ENCODE measurements at places on chromosomes 13 and 19. TPM values are rescaled to one million over a fixed set of nuclear protein-coding genes. Genes with fewer than 3 reads are reported as not detected.

DNA sequence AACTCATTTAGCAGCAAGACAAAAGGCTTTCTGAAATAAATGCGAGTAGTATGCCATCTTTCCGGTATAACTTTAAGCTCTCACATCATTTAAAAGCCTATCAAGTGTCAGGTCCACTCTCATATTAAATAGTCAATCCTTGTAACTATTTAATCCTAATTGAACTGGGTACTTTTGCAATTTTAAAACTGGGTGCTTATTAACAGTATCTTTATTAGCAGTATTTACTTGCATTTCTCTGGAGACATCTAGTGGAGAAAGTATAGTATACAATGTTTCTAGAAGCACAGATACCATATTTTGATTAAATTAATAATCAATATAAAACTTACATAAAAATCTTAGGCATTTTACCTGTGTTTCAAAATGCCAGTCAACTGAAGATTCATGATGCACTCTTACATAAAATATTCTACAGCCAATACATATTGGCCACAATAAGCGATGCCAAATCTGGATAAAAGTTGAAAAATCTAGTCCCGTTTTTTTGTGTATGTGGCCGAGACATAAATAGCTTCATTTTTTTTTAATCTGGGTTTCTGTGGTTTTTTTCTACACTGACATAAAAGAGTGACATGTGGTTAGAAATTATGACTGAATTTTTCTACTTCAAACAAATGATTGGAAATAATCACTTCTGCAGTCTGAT is 4.3 kb upstream of the POSTN start:
- H3K27me3 ChIP-seq = no peaks in the 10 kb centered on the region
- no peaks in the 10 kb centered on the region for H3K4me1 ChIP-seq
- no peak overlapping the region for H3K27ac ChIP-seq

DNA sequence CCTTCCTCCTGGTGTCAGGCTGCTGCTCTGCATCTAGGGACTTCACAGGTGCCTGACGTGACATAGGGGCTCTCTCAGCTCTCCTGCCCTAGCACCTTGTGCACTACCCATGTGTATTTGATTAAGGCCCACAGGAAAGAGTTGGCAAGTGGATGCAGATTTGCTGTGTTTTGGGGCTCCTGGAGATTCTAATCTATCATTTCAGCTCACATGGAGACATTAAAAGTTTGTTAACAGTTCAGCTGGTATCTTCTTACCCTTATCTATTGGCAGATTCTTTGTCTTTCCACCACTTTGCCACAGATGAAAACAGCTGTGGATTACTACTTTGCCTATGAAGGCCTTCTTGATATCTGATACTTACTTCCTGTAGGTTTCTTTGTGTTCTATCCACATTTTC is 41.9 kb downstream of the WASF3 start:
- H3K36me3 ChIP-seq = no peaks in the 10 kb centered on the region
- peaks cover 19% of the 10 kb centered on the region for H3K4me1 ChIP-seq
- no peaks in the 10 kb centered on the region for H3K27me3 ChIP-seq

- no peak overlapping the region for H3K27ac ChIP-seq
- no peaks in the 10 kb centered on the region for H3K36me3 ChIP-seq
- H3K4me3 ChIP-seq = no peak overlapping the region
- no peaks in the 10 kb centered on the region for H3K4me1 ChIP-seq
Measured at GRCh38 chr13:52713894-52714293, 25.7 kb downstream of the CNMD start.

GRCh38 chr19:48480558-48481500 is 11.7 kb downstream of the CYTH2 start:
- peak overlapping the region; percentile 81 for H3K27ac ChIP-seq
- peak overlapping the region; percentile 51 for H3K4me3 ChIP-seq
- H3K36me3 ChIP-seq = no peaks in the 10 kb centered on the region
- H3K27me3 ChIP-seq = no peaks in the 10 kb centered on the region
- no peak for DNase-seq

DNA sequence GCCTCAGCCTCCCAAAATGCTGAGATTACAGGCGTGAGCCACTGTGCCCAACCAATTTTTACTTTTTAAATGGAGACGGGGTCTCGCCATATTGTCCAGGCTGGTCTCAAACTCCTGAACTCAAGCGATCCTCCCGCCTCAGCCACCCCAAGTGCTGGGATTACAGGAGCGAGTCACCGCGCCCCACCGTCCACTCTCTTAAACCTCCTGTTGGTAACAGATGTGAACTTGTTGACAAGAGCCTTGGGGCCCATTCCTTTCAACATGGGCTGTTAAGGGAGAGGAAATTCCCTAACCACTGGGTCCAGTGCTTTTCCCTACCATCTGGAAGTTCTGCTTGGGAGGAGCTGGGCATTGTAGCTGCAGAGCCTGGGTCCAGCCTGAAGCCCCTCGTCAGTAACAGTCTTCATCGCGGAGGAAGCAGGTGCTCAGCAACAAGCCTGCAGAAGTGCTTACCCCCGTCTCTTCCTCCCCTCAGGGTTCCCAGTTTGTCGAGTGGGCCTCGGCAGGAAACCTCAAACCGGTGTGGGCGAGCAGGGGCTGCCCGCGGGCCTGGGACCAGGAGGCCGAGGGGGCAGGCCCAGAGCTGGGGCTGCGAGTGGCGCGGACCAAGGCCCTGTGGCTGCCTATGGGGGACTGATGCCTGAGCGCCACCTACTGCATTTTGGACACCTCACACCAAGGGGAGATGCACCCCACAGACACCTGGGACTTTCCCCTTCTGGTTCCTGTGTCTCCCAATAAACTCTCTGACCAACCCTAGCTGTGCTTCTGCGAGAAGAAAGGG is 4.0 kb upstream of the FLT3LG start:
- no peaks in the 10 kb centered on the region for H3K36me3 ChIP-seq
- H3K4me1 ChIP-seq = peaks cover 21% of the 10 kb centered on the region
- no peak for DNase-seq
- H3K27ac ChIP-seq = peak overlapping the region; percentile 82
- no peaks in the 10 kb centered on the region for H3K27me3 ChIP-seq
- H3K4me3 ChIP-seq = no peak overlapping the region

NANOS3 gene
- total RNA-seq = not detected

SIAH3 gene
- not detected for total RNA-seq

- no peak for DNase-seq
- no peak overlapping the region for H3K4me3 ChIP-seq
- no peaks in the 10 kb centered on the region for H3K36me3 ChIP-seq
- H3K27me3 ChIP-seq = no peaks in the 10 kb centered on the region
- no peak overlapping the region for H3K27ac ChIP-seq
Measured at GRCh38 chr13:102351521-102351920, 50.3 kb downstream of the FGF14 start.

COL5A3 gene
- 65.4 TPM for total RNA-seq

GRCh38 chr13:87810391-87810801 is 139.2 kb downstream of the SLITRK5 start:
- no peak overlapping the region for H3K4me3 ChIP-seq
- no peak for DNase-seq
- no peaks in the 10 kb centered on the region for H3K27me3 ChIP-seq
- no peaks in the 10 kb centered on the region for H3K36me3 ChIP-seq

ZNF681 gene
- 4.6 TPM for total RNA-seq

DNA sequence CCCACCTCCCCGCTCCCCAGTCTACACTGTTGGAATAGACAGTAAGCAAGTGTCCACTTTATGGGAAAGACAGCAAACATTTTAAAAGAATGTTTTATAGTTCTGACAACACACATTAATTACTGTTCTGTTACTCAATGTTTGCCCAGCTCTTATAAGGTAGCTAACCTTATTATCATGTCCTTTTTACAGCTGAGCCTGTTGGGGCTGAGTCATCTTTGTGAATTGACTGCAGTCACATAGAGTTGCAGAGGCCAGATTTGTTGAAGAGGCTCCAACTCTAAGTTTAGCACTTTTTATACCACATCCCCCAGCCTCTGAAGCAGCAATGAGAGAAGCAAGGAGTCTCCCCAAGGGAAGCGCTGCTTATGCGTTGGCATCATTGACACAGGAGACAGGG is 76.2 kb downstream of the C13orf42 start:
- H3K4me3 ChIP-seq = no peak overlapping the region
- DNase-seq = no peak
- H3K36me3 ChIP-seq = no peaks in the 10 kb centered on the region
- H3K4me1 ChIP-seq = no peaks in the 10 kb centered on the region
- H3K27ac ChIP-seq = no peak overlapping the region

GRCh38 chr13:83281654-83282053 is 600.6 kb downstream of the SLITRK1 start:
- H3K27me3 ChIP-seq = no peaks in the 10 kb centered on the region
- no peak for DNase-seq
- H3K36me3 ChIP-seq = no peaks in the 10 kb centered on the region
- no peak overlapping the region for H3K4me3 ChIP-seq
- no peaks in the 10 kb centered on the region for H3K4me1 ChIP-seq
- H3K27ac ChIP-seq = no peak overlapping the region

DNA sequence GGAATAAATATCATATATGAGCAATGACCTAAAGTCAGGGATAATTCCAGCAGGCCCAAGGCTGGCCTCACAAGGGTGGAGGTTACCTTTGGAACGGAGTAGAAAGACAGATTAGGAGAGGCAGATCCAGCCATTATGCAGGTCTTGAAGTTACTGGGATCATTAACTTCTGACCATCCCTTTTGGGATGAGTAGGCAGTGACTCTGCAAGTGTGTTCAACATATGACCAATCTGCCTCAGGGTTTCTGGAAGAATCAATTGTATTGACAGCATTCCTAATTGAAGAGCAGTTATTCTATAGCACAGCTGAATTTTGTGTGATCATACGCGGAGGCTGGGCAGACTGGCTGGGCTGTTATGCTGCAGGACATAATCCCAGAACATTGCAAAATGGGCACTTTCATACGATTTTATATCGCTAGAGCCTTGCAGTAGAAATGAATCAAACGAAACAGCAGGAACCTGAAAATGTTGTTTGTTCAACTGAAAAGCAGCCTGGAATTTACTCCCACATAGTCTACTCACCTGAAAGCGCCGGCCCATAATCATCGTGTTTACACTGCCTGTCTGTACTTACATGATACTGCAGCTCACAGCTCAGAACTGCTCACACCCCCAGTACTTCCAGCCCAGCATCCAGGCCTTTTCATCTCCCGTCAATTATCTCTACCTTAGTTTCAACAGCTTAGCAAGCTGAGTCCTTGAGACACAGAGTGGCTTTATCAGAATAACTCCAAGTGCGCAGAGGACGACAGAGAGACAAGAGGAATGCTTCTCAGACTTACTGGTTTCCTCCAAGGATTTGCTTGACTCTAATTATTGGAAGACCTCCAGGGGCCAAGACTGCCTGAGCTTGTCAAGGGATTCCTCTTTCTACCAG is 556.1 kb downstream of the EFNB2 start:
- H3K4me1 ChIP-seq = no peaks in the 10 kb centered on the region
- no peaks in the 10 kb centered on the region for H3K27me3 ChIP-seq
- no peaks in the 10 kb centered on the region for H3K36me3 ChIP-seq

DNA sequence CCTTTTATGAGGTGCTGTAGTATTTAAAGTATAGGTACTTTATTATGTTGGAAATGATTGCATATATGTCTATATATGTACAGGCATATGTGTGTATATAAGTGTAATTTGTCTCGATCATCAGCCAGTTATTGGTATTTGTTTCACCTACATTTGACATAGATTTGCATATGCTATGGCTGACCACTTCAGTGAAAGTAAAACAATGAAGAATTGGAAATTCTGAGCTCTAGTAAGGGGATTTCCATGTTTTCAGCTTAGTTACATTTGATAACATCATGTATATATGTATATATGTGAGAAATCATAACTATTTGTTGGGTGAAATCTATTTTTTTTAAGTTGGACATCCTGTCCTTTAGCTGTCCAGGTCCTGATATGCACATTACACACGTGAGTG is 1303.9 kb downstream of the EFNB2 start:
- H3K27ac ChIP-seq = no peak overlapping the region
- H3K4me3 ChIP-seq = no peak overlapping the region
- no peaks in the 10 kb centered on the region for H3K27me3 ChIP-seq
- DNase-seq = no peak

DNA sequence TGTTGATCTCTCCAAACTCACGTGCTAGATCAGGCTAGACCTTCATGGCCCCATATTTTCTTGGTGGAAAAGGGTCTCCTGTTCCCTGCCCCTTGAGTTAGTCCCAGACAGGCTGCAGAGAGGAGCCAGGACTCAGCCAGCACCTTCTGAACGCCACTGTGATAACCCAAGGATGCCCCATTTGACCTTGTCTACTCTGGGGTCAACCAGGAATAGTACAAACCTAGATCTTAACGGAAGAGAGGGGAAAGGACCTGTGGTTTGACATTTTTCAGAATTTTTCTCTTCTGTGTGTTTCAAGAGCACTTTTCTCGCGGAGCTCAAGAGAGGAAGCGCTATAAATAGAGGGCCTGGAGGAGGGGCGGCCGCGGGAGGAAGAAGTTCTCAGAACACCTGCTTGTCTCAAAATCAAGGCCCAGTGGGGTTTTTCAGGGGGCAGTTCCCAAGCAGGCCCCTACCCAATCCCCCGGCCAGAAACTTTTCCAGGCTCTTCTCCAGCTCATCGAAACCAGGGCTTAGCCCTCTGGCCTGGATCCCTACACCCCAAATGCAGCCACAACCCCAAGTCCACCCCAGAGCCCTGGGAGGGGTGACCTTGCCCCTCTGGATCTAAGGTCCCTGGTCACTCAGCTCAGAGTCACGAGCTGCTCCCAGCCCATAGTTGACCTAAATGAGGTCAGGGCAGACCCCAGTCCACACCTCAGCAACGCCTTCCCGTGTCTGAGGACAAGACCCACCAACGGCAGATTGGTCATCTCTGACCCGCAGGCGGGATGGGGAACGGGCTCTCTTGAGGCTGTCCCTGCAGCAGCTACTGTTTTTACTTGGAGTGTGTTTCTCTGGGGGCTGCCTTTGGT is 75.6 kb upstream of the TM9SF2 start:
- no peaks in the 10 kb centered on the region for H3K36me3 ChIP-seq
- no peak overlapping the region for H3K4me3 ChIP-seq
- no peak overlapping the region for H3K27ac ChIP-seq

GRCh38 chr19:1777149-1777548 is 23.8 kb downstream of the ONECUT3 start:
- no peaks in the 10 kb centered on the region for H3K4me1 ChIP-seq
- peaks cover 96% of the 10 kb centered on the region for H3K27me3 ChIP-seq
- no peaks in the 10 kb centered on the region for H3K36me3 ChIP-seq
- no peak overlapping the region for H3K4me3 ChIP-seq

GRCh38 chr19:28489126-28489660 is 723.8 kb downstream of the UQCRFS1 start:
- H3K4me3 ChIP-seq = no peak overlapping the region
- H3K27ac ChIP-seq = no peak overlapping the region
- H3K27me3 ChIP-seq = no peaks in the 10 kb centered on the region
- DNase-seq = no peak
- no peaks in the 10 kb centered on the region for H3K4me1 ChIP-seq

CAPN12 gene
- total RNA-seq = 4.2 TPM

GRCh38 chr19:1253514-1254080 is 5.2 kb downstream of the MIDN start:
- peaks cover 44% of the 10 kb centered on the region for H3K36me3 ChIP-seq
- no peaks in the 10 kb centered on the region for H3K27me3 ChIP-seq
- DNase-seq = no peak

GRCh38 chr19:5313307-5313706 is 27.3 kb downstream of the PTPRS start:
- no peak for DNase-seq
- no peaks in the 10 kb centered on the region for H3K36me3 ChIP-seq
- H3K27me3 ChIP-seq = no peaks in the 10 kb centered on the region
- H3K4me3 ChIP-seq = no peak overlapping the region

Data from tibial nerve (tissue), 4 donors.